Thyroid gland (tissue), 4 donors: ENCODE measurements at places on chromosomes 4 and X. TPM values are rescaled to one million over a fixed set of nuclear protein-coding genes. Genes with fewer than 3 reads are reported as not detected.

The NUP62CL gene
- total RNA-seq = 10.6 TPM

The RIPPLY1 gene
- total RNA-seq = not detected

The MAGEA12 gene
- not detected for total RNA-seq

The NHS gene
- total RNA-seq = 11.9 TPM

The IRAK1 gene
- total RNA-seq = 38.2 TPM

The SLC9A7 gene
- 30.0 TPM for total RNA-seq

- H3K27ac ChIP-seq = no peak overlapping the region
- no peak overlapping the region for H3K4me3 ChIP-seq
- H3K27me3 ChIP-seq = no peaks in the 10 kb centered on the region
- DNase-seq = no peak
Observed at GRCh38 chr4:154958121-154958520, 177.0 kb downstream of the RBM46 start.

GRCh38 chrX:150899191-150899757 is 806 bp upstream of the CD99L2 start:
- no peaks in the 10 kb centered on the region for H3K4me1 ChIP-seq
- peak; percentile 19 for DNase-seq
- H3K27ac ChIP-seq = no peak overlapping the region
- no peaks in the 10 kb centered on the region for H3K27me3 ChIP-seq
- peak overlapping the region; percentile 25 for H3K4me3 ChIP-seq

- DNase-seq = no peak
- H3K36me3 ChIP-seq = no peaks in the 10 kb centered on the region
- H3K27me3 ChIP-seq = no peaks in the 10 kb centered on the region
- H3K4me3 ChIP-seq = no peak overlapping the region
Observed at GRCh38 chr4:85780664-85781063, 305.7 kb downstream of the ARHGAP24 start.

DNA sequence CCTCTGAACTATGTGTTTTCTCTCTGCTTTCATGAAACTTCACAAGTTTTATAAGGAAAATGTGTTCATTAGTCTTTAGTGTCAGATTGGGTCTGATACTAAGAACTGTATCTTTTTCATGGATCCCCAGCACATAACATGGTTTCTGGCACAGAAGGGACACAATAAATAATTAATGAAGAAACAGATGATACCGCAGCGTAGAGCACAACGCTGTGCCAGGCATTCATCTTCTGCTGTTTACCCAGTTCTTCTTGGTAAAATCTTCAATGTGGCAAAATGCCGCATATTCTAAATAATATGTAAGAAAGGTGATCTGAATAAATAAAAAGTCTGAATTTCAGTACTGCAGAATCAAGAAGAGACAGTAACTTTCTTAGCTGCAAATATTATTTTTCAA is 12.3 kb downstream of the SCARB2 start:
- H3K36me3 ChIP-seq = no peaks in the 10 kb centered on the region
- peak overlapping the region; percentile 84 for H3K27ac ChIP-seq
- peaks cover 41% of the 10 kb centered on the region for H3K4me1 ChIP-seq
- no peaks in the 10 kb centered on the region for H3K27me3 ChIP-seq
- H3K4me3 ChIP-seq = no peak overlapping the region

GRCh38 chr4:52780206-52780605 is 29.0 kb upstream of the ERVMER34-1 start:
- H3K4me1 ChIP-seq = no peaks in the 10 kb centered on the region
- DNase-seq = no peak
- H3K27me3 ChIP-seq = no peaks in the 10 kb centered on the region
- no peak overlapping the region for H3K27ac ChIP-seq

DNA sequence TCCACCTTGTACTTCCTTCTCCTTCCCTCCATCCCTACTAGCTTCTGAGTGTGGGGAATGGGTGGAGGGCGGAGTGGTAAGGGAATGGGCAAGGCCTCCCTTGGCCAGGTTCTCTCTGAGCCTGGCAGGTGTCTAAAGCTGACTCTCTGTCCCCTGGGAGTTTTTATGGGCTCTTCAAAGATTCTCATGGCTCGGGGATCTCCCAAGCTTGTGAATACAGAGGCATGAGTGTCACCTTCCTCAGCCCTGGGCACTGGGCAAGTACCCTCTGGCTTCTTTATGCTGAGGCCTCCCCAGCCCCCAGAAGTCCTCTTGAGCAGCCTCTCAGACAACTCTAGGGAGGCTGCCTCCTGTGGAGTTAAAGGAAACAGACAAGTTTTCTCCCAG is 32.5 kb upstream of the DDX3X start:
- H3K36me3 ChIP-seq = no peaks in the 10 kb centered on the region
- H3K4me3 ChIP-seq = no peak overlapping the region
- no peak for DNase-seq
- peaks cover 14% of the 10 kb centered on the region for H3K4me1 ChIP-seq
- H3K27me3 ChIP-seq = no peaks in the 10 kb centered on the region
- no peak overlapping the region for H3K27ac ChIP-seq

- DNase-seq = no peak
- H3K27me3 ChIP-seq = no peaks in the 10 kb centered on the region
- H3K36me3 ChIP-seq = no peaks in the 10 kb centered on the region
- H3K4me1 ChIP-seq = peaks cover 8% of the 10 kb centered on the region
- H3K4me3 ChIP-seq = no peak overlapping the region
Observed at GRCh38 chrX:13471269-13471668, 98.1 kb upstream of the EGFL6 start.

- no peak overlapping the region for H3K4me3 ChIP-seq
- no peaks in the 10 kb centered on the region for H3K36me3 ChIP-seq
- peaks cover 6% of the 10 kb centered on the region for H3K4me1 ChIP-seq
- peak; percentile 39 for DNase-seq
- peak overlapping the region; percentile 19 for H3K27ac ChIP-seq
Observed at GRCh38 chr4:38034986-38035882, 75.0 kb downstream of the PTTG2 start.

DNA sequence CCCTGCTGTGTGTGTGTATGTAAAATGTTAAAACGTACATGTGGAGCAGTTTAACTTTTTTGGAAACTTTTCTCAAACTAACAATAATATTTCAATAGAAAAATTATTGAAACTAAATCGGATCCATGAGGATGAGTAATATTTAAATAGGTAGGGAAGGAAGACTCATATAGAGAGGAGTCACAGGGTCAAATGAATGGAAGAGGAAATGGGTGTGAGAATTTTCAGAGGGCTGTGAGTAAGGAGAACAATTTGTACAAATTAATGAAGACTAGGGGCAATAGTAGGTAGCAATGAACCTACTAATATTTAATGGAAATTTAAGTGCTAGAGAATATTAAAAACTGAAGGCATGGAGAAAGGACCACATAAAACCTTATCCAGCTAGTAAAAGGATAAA is 290.7 kb upstream of the PCDH18 start:
- H3K4me1 ChIP-seq = no peaks in the 10 kb centered on the region
- DNase-seq = no peak

DNA sequence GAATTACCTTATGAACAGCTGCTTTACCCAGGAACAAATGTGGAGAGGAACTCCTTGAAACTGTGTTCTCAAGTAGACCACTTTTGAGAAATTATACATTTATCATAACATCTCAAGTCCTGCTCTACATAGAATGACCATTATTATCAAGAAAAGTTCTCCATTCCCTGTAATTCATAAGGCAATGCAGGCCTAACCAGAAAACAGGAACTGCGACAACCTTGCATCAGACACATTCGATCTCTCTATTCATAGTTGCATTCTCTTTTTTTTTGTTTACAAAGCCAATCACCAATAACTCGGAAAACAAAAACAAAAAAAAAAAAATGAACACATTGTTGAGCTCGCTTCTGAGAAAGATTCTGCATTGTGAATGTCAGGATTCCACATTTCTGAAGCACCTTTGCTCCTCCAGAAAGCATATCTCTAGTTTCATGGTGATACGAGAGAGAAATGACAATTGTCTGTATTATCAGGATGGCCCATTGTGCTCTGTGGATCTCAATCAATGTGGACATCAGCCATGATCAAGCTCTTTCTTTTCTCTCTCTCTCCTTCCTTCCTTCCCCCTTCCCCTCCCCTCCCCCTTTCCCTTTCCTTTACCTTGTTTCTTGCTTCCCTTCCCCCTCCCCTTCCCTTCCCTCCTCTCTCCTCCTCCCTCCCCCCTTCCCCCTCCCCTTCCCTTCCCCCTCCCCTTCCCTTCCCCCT is 32.4 kb upstream of the CD99 start:
- no peaks in the 10 kb centered on the region for H3K4me1 ChIP-seq
- H3K27me3 ChIP-seq = no peaks in the 10 kb centered on the region
- no peak overlapping the region for H3K27ac ChIP-seq
- DNase-seq = no peak
- H3K36me3 ChIP-seq = no peaks in the 10 kb centered on the region
- H3K4me3 ChIP-seq = no peak overlapping the region
